Panc1 (cell line): ENCODE measurements at places on chromosomes 2 and 18.

- no peaks in the 10 kb centered on the region for H3K36me3 ChIP-seq
- no peak for DNase-seq
- no peak overlapping the region for H3K4me3 ChIP-seq
- no peak overlapping the region for H3K27ac ChIP-seq
- no peaks in the 10 kb centered on the region for H3K27me3 ChIP-seq
Observed at GRCh38 chr2:201568217-201568820, 75.0 kb downstream of the TMEM237 start.

GRCh38 chr2:126790987-126791780, 107.5 kb upstream of the TEX51 start:
- H3K36me3 ChIP-seq: no peaks in the 10 kb centered on the region
- H3K27me3 ChIP-seq: peaks cover 13% of the 10 kb centered on the region
- no peaks in the 10 kb centered on the region for H3K4me1 ChIP-seq
- DNase-seq: no peak
- no peak overlapping the region for H3K4me3 ChIP-seq
- H3K27ac ChIP-seq: no peak overlapping the region

DNA sequence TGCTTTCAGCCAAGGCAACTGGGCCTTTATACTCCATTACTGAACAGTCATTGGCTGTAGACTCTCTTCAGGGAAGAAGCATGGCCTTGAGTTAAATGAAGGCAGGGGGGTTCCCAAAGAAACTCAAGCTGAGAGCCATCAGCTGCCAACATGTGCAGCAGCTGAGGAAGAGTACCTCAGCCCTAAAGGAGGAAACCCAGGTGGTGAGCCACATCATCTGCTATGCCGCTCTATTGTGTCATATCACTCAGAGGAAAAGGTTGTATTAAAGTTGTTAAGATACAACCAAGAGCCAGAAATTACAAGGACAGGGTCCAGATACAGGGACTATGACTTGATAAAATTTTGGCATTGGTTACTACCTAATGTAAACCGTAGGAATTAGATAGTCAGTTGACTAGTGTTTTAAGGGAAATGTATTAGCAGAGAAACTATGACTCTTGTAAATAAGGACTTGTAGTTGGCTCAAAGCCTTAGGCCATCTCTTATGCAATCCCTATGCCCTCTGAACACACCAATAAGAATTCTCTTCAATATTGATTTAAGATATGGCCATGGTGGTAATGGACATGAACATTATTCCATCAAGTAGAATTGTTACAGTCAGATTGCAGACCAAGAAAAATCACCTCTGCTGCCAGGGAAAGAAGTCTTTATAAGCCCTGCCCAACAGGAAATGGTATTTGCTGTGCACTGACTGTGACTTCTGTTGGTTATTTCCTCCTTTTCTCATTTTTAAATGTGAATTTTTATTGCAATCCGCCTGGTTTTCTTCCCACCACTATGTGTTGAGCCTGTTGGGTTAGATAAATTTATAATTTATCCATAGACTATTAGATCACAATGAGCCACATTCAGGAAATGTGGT, 9.2 kb upstream of the LRPPRC start:
- H3K4me1 ChIP-seq: no peaks in the 10 kb centered on the region
- H3K36me3 ChIP-seq: no peaks in the 10 kb centered on the region
- DNase-seq: no peak
- peaks cover 2% of the 10 kb centered on the region; the same call in 1 of the 2 replicates for H3K27me3 ChIP-seq
- H3K27ac ChIP-seq: no peak overlapping the region

GRCh38 chr2:128300151-128301020, 18.3 kb downstream of the HS6ST1 start:
- no peak overlapping the region for H3K4me3 ChIP-seq
- H3K27ac ChIP-seq: no peak overlapping the region
- H3K36me3 ChIP-seq: no peaks in the 10 kb centered on the region

- no peaks in the 10 kb centered on the region for H3K36me3 ChIP-seq
- DNase-seq: no peak
- no peaks in the 10 kb centered on the region for H3K4me1 ChIP-seq
- H3K27ac ChIP-seq: no peak overlapping the region
- H3K4me3 ChIP-seq: no peak overlapping the region
Observed at GRCh38 chr2:153499439-153499838, 20.9 kb upstream of the RPRM start.

DNA sequence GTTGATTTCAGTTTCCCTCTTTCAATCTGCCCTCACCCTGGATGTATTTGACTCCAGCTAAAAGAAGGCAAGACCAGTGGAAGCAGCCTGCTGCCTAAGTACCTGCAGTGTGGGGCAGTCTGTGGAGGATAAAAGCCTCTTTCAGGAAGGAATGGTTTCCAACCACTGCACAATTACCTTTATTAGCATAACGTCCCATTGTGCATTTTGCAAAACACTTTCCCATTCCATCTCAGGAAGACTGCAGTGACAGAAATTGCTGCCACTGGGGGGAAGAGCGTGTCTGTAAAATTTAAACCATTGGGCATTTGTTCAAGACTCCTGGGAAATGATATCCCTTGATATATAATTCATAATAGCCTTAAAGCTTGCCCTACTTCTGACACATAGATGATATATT, 26.2 kb downstream of the CYRIA start:
- H3K27ac ChIP-seq: no peak overlapping the region
- no peak for DNase-seq
- no peaks in the 10 kb centered on the region for H3K36me3 ChIP-seq
- no peaks in the 10 kb centered on the region for H3K27me3 ChIP-seq
- H3K4me3 ChIP-seq: no peak overlapping the region

DNA sequence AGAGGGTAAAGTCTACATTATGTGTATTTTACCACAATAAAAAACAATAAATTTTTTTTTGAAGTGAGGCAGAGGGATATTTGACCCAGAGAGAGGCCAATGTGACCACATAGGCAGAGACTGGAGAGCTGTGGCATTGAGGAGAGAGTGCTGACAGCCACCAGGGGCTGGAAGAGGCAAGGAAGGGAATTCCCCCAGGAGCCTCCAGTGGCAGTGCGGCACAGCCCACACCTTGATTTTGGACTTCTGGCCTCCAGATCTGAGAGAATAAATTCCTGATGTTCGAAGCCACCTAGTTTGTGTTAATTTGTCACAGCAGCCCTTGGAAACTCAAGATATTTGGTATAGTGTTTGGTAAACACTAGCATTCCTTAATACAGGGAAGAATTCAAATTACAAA, 22.7 kb downstream of the ANKRD29 start:
- H3K4me3 ChIP-seq: no peak overlapping the region
- no peak for DNase-seq
- H3K36me3 ChIP-seq: no peaks in the 10 kb centered on the region
- no peaks in the 10 kb centered on the region; the same call in 1 of the 2 replicates for H3K27me3 ChIP-seq
- H3K27ac ChIP-seq: no peak overlapping the region
- no peaks in the 10 kb centered on the region for H3K4me1 ChIP-seq

DNA sequence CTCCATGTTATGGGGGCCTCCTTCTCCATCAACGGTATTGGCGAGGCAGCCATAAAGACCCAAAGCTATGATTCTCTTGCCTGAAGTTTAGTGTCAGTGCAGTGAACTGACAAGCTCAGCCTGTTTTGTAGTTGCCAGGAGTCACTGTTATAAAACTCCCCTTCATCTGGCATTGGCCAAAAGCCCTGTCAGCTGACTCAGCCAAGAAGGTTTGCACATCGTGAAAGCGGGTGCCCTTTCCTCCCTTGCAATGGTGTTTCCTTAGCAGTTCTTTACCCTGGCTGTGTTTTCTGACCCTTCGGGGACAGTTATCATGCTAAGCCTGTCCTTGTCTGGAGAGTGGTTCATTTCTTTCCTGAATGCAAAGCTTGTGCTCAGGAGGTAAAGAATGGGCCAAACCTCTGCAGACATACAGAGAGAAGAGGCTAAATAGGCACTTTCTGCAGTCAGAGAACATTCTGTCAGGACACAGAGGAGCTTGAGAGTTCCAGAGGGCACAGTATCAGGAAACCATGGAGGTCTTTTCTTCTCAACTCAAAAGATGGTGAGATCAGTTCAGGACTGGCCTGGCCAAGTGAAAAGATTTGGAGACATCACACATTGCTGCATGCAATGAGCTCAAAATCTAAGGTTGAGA, 414.2 kb downstream of the ZNF521 start:
- no peak overlapping the region for H3K4me3 ChIP-seq
- H3K27me3 ChIP-seq: no peaks in the 10 kb centered on the region
- no peak overlapping the region for H3K27ac ChIP-seq
- no peak for DNase-seq
- no peaks in the 10 kb centered on the region for H3K36me3 ChIP-seq

DNA sequence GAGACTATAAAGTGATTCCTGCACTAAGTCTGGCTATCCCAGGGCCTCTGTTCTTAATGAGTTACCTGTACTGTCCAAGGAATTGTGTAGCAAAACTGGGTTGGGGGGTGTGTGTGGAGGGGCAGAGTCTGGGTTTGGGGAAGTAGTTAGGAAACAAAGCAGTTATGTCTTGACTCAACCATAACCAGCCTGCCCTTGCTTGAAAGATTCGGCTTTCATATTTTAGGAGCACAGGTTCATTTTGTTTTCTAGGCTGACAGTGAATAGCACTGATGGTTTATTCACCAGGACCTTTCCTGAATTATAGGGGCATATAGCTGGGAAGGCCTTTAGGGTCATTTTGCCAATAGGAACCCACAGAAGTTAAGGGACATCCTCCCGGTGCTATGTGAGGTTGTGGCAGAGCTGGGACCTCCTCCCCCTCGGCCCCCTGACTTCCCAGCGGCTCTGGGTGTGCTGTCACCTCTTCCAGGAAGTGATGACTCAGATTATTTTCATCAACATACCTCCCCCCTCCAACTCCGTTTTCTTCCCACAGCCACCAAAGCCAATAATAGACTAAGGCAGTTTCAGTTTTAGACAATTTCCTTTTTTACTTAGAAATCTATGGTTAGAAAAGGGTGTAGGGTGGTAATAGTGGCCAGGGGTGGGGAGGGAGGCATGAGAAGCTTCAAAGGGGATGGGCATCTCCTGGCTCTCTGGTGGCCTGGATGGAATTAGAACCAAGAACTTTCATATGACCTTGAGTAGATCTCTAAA, 44.8 kb downstream of the SETBP1 start:
- H3K4me3 ChIP-seq: no peak overlapping the region
- no peak overlapping the region for H3K27ac ChIP-seq
- no peaks in the 10 kb centered on the region for H3K4me1 ChIP-seq
- H3K36me3 ChIP-seq: no peaks in the 10 kb centered on the region

DNA sequence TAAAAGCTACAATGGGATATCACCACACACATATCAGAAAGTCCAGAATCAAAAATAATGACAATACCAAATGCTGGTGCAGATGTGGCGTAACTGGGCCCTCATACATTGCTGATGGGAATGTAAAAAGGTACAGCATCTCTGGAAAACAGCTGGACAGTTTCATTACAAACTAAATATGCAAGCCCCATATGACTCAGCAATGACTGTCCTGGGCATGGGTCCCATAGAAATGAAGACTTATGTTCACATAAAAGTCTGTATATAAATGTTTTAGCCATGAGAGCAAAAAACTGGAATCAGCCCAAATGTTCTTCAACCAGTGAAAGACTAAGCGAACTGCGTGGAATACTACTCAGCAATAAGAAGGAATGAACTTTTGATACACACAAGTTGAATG, 56.7 kb downstream of the ALPK2 start:
- DNase-seq: peak; percentile 30
- H3K36me3 ChIP-seq: no peaks in the 10 kb centered on the region

DNA sequence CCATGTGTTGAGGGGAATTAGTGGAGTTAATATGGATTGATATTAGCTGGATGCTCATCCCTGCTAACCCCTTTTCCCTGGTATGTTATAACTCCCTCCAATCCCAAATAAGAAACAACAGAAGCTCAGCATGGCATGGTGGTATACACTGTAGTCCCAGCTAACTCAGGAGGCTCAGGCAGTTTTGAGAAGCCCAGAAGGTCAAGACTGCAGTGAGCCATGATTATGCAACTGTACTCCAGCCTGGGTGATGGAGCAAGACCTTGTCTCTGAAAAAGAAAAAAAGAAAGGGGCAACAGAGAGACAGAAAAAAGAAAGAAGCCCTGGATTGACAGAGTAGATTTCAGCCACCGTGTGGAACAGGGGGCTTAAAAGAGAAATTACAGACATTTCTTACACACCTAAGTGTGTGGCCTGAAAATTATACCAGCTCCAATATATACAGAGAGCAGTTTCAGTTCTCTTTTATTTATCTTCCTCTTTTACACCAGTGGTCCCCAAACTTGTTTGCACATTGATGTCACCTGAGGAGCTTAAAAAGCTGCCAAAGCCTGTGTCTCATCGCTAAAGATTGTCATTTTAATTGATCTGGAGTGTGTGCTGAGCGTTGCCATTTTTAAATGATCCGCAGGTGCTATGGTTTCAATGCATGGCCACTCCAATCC, 203.6 kb downstream of the UBE2E3 start:
- no peaks in the 10 kb centered on the region for H3K36me3 ChIP-seq
- DNase-seq: no peak
- H3K27ac ChIP-seq: no peak overlapping the region
- H3K4me1 ChIP-seq: no peaks in the 10 kb centered on the region

DNA sequence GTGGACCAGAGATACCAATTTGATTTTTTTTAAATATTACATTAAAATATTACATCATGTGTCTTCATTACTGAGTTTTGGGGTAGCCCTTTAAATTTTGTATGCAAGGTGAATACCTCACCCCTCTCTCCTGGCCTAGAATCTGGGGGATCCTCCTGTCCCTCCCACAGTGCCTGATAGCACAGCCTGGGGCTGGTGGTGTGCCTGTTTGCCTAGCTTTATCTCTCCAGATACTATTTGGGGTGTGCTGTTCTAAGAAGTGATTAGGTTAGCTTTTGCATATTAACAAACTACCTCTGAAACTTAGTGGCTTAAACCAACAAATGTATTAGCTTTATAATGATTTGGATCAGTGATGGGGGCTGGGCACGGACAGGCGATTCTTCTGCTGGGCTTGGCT, 20.7 kb upstream of the B3GNT7 start:
- H3K4me1 ChIP-seq: peaks cover 30% of the 10 kb centered on the region
- H3K4me3 ChIP-seq: no peak overlapping the region
- H3K27me3 ChIP-seq: no peaks in the 10 kb centered on the region
- no peak for DNase-seq

DNA sequence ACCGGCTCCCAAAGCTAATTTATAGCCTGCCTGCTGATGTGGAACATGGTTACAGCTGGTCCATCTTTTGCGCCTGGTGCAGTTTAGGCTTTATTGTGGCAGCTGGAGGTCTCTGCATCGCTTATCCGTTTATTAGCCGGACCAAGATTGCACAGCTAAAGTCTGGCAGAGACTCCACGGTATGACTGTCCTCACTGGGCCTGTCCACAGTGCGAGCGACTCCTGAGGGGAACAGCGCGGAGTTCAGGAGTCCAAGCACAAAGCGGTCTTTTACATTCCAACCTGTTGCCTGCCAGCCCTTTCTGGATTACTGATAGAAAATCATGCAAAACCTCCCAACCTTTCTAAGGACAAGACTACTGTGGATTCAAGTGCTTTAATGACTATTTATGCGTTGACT, 51.4 kb downstream of the TMEM178A start:
- peaks cover 9% of the 10 kb centered on the region; the same call in 1 of the 2 replicates for H3K27me3 ChIP-seq
- H3K4me1 ChIP-seq: no peaks in the 10 kb centered on the region
- no peak overlapping the region for H3K4me3 ChIP-seq
- no peak for DNase-seq
- no peak overlapping the region for H3K27ac ChIP-seq
- no peaks in the 10 kb centered on the region for H3K36me3 ChIP-seq
